ENCODE measurements at places on chromosomes 11 and 22.

- no peak for DNase-seq
Observed at GRCh38 chr11:12721816-12722604, 47.8 kb downstream of the TEAD1 start.

DNA sequence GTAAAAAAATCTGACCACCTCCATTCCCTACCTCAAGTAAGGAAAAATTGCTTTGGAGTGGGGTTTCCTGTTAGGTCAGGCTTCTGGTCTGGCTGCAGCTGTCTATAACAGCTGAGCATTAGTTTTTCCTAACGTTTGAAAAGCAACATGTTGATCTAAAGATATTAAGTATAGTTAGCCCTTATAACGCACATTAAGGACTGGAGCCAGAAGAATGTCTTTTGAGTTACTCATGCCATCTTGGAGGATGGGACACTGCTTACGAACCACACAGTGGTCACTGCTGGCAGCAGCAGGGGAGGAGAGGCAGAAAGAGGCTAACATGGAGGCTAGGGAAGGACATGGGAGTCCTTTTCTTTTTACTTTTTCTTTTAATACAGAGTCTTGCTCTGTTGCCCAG lies 44.1 kb upstream of the GDPD4 start:
- no peak for DNase-seq

GRCh38 chr11:127559978-127560377 lies 559.4 kb upstream of the KIRREL3 start:
- DNase-seq, result no peak

DNA sequence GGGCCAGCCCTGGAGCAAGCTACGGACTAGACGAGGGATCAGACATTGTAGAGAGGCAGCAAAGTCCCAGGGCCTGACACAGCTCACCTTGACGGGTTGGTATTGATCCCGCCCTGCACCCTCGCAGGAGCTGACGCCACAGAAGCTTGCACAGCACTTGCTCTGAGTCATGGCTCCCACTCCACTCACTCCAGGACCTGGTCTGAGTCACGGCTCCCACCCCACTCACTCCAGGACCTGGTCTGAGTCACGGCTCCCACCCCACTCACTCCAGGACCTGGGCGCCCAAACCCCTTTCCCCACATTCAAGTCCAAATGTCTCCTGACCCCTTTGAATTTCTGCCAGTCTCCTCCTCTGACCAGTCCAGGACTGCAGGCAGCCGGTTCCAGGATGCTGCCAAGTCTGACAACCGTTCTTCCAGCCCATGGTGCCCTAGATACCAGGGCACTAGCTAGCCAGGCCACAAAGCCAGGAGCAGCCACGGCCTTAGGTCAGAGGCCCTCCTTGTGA lies 6.0 kb upstream of the PNPLA5 start:
- DNase-seq, result no peak

DNA sequence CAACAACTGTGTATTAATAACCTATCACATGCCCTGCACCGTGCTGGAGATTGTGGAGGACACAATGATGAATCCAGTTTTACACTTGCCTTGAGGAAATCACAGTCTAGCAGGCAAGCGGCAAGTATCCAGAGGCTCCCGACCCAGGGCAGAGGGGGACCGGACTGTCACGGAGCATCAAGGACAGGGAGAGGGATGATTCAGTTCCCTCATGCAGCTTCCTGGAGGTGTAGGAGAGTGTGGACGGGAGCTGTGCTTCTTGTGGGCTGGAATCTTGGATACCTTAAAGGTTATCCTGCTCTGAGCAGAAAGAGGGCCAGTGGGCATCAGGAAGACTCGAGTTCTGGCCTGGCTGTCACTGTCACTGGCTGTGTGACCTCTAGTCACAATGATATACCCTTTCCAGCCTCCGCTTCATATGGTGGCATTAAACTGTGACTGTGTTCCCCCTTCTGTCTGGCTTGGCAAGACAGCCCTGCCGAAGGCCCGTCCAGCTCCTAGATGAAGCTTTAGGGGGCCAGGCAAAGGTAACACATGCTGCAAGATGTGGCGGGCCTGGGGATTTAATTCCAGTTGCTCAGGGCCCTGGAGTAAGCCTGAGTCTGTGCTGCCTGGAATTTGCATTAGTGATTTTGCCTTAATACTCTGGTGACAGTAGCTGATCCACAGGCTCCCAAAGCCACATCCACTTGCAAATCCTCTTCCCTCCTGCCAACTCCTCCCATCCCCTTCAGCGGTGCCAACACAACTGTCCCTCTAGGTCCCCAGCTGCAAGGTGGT lies 162.8 kb downstream of the DSCAML1 start:
- no peak for DNase-seq

- DNase-seq, result no peak
Observed at GRCh38 chr11:131858505-131858904, 488.1 kb downstream of the NTM start.

- no peak for DNase-seq
Observed at GRCh38 chr11:10379426-10379825, 74.6 kb downstream of the ADM start.

GRCh38 chr11:121534131-121535093 lies 81.6 kb upstream of the SORL1-AS1 start:
- no peak for DNase-seq

DNA sequence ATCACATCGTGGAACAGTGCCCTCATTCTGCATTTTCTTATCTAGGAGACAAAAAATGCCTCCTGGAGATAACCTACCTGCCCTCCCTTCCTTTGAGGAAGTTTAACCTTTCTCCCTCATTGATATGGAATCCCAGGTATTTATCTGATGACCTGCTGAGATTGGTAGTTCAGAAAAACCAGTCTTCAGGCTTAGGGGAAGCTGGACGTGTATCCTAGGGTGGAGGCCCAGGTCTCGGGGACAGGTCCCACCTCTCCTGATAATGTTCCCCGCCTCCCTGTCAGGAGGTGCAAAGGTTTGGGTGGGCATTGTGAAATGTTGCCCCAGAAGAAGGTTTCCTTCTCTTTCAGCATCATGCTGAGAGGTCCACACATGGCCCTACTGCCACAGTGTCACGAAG lies 186.9 kb upstream of the NAV2 start:
- DNase-seq, result no peak

DNA sequence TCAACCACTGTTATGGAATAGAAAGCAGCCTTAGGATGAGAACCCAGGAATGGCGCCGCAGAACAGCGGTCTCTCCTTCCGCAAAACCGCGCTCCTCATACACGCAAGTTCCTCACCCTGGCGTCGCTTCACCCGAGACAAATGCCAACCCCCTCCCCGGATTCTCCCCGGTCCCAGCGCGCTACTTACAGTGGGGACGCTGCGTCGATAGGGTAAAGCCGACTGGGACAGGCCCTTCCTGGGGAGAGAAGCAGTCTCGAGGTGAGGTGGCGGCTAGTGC lies 287 bp downstream of the RPS13 start:
- DNase-seq, result no peak

DNA sequence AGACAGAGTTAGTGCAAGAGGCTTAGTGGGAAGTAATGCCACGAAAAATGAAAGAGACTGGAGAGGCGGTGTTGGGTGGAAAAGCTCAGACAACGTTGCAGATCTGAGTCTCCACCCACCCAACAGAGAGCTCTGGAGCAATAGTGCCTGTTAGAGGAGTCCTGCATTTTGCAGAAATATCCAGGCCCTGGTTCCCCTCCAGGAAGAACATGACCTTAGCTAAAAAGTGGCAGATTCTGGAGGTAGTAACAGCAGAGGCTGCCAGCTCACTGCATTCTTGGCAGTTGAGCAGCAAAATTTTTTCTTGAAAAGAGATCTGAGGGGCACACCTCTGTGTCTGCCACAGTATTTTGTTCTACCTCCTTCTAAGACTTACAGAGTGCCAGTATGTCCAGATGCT lies 27.7 kb upstream of the BIRC3 start:
- DNase-seq, result no peak

DNA sequence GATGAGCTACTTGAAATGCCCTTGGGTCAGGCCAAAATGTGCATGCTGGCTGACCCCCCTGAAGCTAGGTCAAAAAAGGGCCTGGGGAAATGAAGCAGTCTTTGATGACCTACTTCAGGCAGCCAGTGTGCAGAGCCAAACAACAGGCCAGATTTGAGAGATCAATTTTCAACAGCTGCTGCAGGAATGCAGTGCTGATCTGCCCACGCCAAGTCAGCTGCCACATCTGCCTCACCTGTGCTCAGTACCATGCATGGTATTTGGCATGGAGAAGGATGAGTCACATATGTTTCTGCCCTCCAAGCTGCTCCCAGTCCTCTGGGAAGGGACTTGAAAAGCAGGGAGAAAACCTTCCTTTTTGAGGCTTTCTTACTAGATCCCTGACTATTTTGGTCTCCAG lies 35.8 kb downstream of the MTNR1B start:
- DNase-seq, result no peak

DNA sequence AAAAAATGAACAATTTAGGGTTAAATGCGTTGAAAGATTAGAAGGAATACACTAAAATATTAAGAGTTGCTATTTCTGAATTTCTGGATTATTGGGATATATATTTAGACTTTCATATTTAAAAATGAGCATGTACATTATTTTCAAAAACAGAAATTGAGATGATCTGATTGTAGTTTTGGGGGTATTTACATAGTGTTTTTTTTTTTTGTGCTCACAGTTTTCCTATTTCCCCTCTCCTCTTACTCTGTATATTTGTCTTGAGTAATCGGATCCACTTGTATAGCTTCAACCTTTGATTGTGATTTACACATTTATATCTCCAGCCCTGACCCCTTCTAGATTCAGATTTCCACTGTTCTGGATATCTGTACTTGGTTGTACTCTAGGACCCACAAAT lies 5.3 kb downstream of the USP47 start:
- DNase-seq, result no peak

GRCh38 chr11:66685276-66686099 lies 7.8 kb upstream of the RBM4B start:
- DNase-seq, result no peak

GRCh38 chr11:12007230-12007593 lies 1.2 kb downstream of the DKK3 start:
- DNase-seq, result no peak

GRCh38 chr22:29883775-29884097 lies 762 bp downstream of the MTMR3 start:
- no peak for DNase-seq

DNA sequence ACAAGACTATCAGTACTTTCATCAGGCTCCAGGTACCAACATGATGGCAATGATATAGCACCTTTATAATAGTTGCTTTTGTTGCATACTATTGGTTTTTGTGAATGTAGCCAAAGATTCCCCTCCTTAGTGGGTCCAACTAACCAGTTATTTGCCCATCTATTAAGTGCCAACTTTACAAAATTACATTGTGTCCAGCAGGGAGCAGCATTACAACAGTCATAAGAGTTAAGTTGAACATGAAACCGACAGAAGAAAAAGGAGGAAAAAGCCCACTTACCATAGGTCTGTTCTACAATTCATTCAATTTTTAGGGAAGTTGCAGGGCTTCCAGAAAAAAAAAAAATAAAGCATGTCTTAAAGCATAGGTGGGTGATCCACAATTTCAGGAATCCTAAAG lies 21.6 kb downstream of the IMMP1L start:
- peak; percentile 41 for DNase-seq

GRCh38 chr22:30718491-30718890 lies 23.8 kb downstream of the OSBP2 start:
- DNase-seq, result no peak

DNA sequence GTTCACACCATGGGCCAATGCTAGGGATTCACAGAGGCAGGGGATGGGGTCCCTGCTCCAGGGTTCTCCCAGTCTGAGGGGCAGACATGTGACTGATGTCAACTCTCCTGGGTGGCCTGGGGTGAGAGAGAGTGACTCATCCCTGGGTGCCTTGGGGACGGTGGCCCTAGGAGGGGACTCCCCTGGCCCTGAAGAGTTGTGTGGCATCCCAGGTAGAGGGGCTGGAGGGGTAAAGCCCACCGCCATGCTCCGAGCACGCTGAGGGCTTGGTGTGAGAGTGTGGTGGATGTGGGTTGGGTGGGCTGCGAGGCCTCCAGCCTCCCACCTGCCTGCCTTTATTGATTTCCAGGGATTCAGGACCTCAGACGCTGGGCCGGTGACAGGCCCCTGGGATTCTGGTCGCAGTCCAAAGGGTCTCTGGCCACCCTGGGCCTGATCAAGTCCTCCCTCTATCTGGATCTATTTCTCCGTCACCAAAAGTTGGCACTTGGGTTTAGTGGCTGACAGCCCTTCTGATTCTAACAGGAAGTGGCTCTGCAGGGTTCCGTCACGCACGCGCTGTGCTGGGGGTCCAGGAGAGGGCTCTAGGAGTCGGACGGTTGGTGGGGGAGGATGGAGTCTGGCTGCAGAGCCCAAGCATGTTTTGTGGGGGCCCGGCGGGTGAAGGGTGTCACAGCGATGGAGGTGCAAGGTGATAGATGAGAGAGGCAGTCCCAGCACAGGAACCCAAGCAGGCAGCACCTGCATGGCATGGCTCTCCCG lies 27.3 kb upstream of the WNT7B start:
- no peak for DNase-seq

DNA sequence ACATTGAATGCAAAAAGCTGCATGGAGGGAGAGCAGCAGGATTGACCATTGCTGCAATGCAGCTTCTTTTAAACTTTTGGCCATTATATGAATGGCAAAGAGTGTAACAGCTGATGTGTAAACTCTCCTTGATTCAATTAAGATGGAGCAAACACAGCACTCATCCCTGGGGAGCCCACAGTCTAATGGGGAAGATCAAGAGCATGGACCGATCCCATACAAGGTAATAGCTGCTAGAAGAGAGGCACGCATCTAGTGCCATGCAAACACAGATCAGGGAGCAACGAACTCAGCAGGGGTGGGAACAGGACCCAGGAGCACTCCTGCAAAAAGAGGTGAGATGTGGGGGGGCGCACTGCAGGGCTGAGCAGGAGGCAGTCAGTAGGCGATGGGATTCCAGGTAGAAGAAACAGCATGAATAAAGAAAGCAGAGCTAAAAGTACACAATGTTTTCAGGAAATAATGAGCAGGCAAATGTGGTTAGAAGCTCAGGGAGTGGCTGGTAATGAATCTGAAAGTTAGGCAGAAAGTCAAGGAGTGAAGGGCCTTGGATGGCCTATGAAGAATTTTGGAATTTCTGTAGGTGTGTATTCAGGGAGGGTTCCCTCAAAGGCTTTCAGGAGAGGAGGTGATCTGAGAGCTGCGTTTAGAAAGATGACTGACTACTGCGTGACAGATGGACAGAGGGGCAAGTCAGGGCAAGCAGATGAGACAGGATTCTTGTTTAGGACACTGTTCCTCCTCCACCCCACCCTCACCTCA lies 17.2 kb upstream of the BMAL1 start:
- no peak for DNase-seq

GRCh38 chr11:132296946-132297610 lies 926.7 kb downstream of the NTM start:
- DNase-seq, result no peak

Measured in glomerular endothelial cell (primary cell).